ENCODE measurements at places on chromosomes 13 and 19.

- no peak for ATAC-seq
These were observed 217.9 kb downstream of the VWA8 start for GRCh38 chr13:41742917-41743552.

DNA sequence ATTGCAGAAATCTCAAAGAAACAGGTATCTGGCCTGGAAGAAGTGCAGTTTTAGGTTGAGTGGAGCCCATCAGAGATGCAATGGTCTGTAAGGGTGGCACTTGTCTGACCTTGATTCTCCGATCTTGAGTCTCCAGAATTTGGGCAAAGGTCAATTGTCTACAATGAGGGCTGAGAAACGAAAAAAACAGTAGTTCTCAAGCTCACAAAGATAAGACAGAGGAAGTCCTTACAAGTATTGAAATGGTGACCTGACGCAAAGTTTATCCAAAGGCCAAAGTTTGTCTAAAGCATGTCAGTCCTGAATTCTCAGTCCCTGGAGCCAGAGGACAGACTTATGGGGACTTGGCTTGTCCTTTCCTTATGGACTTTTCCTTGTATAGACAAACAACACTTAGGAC is 40.3 kb downstream of the CYSLTR2 start:
- ATAC-seq, result no peak

DNA sequence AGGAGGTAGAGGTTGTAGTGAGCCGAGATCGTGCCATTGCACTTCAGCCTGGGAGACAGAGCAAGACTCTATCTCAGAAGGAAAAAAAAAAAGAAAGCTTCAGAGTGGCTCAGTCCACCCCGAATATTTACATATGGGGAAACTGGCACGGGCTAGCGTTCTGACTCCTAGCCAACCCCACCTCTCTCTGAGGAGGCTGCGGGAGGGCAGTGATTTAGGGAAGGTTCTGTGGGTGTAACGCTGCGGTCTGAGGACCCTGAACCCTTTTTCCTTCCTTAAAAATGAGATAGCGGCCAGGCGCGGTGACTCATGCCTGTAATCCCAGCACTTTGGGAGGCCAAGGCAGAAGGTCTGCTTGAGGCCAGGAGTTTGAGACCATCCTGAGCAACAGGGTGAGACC is 5.0 kb downstream of the LRRC25 start:
- ATAC-seq, result peak; percentile 53

- ATAC-seq, result no peak
These were observed 5.2 kb upstream of the ATP1A3 start for GRCh38 chr19:41999071-41999877.

- peak; percentile 70 for ATAC-seq
These were observed 60.4 kb downstream of the ADGRE1 start for GRCh38 chr19:6947745-6948144.

GRCh38 chr19:17074634-17075034 is 618 bp downstream of the HAUS8 start:
- ATAC-seq, result peak; percentile 1

- ATAC-seq, result no peak
These were observed 2053.6 kb upstream of the PRR20A start for GRCh38 chr13:55087085-55087484.

DNA sequence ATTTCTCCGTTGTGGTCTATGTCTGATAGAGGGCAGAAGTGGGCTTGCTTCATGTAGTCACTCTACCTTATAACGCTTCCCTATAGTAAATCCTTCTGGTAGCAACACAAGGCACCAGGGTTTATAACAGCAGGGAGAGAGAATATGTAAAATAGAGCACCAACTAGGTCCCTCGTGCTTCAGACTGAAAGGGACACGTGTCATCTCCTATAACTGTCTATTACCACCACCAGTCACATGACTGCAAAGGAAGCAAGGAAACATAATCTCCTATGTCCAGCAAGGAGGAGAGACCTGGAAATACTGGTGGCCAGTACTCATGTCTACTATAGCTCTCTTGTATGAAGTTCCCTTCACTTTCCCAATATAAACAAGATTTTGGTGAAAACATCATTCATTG is 79.2 kb downstream of the SLAIN1 start:
- ATAC-seq, result no peak

DNA sequence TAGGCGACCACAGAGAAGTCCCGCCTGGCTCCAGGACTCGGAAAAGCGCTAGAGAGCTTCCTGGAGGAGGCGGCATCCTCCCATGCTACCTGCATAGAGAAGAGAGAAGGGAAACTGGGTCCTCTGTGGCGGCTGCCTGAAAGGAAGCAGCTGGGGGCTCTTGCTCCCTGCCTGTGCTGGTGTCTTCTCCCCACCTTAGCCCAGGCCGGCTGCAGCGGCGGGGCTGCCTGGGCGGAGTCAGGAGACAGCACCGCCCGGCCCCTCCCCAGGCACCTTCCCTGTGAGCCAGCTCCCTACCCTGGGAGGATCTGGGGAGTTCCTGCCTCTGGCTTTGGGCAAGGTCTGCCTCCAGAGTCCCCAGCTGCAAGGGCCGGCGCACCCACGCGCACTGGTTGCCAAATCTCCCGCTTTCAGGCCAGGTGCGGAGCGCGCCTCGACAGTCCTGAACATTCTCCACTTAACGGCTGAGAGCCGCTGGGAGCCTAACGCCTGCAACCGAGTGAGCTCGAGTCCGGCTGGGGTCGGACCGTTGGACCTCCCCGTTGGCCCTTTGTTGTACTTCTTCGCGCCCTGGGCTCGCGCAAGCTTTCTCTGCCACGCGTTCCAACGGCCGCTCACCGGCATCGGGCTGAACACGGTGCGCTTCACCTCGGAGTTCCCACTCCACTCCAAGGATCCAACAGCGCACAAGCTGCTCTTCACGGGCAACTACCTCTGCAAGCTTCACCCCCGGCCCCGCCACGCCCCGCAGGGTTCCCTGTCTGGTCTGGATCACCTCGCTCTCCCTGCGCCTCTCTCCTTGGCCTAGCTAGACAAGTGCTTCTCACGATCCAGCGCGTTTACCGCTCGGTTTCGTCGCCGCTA is 21.8 kb upstream of the ZNF30 start:
- ATAC-seq, result no peak

GRCh38 chr19:32976223-32976805 is 4.3 kb downstream of the FAAP24 start:
- ATAC-seq, result no peak

GRCh38 chr13:64480211-64480610 is 2749.9 kb downstream of the PCDH9 start:
- ATAC-seq, result no peak

- ATAC-seq, result no peak
These were observed 583 bp upstream of the ZNF480 start for GRCh38 chr19:52296400-52296772.

- ATAC-seq, result no peak
These were observed 48.6 kb upstream of the POSTN start for GRCh38 chr13:37647031-37647650.

DNA sequence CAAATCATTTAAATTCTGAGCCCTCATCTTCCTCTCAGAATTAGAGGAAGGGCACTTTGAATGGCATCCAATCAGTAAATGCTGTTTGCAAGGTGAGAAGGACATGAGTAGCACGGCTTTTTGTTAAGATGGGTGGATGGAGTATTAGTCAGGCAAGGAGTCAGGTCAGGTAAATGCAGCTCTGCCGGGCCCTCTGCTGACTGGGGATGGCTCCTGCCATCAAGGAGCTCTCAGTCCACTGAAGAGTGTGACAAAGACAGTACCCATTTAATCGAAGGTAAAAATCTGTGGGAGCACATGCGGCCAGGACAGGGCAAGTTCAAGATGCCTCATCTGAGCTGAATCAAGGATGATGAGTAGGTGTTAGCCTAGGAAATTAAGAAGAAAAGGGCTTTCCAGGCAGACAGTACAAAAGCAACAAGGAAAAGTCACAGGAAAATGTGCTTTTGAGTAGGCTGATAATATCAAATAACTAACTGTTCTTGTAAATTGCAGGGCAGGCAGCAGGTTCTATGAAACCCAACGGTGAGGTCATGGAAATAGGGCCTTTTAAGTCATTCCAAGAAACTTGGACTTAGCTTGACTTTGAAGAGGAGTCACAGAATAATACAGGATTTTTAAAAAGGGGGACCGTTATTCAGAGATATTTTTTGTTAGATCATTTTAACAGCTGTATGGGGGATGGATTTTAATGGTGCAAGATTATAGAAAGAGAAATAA is 670.5 kb upstream of the ARGLU1 start:
- no peak for ATAC-seq

GRCh38 chr13:27765650-27766049 is 26.6 kb upstream of the GSX1 start:
- no peak for ATAC-seq

- no peak for ATAC-seq
These were observed 36.8 kb downstream of the VSTM2B start for GRCh38 chr19:29562299-29563297.

- no peak for ATAC-seq
These were observed 3.6 kb downstream of the POP4 start for GRCh38 chr19:29609636-29610035.

DNA sequence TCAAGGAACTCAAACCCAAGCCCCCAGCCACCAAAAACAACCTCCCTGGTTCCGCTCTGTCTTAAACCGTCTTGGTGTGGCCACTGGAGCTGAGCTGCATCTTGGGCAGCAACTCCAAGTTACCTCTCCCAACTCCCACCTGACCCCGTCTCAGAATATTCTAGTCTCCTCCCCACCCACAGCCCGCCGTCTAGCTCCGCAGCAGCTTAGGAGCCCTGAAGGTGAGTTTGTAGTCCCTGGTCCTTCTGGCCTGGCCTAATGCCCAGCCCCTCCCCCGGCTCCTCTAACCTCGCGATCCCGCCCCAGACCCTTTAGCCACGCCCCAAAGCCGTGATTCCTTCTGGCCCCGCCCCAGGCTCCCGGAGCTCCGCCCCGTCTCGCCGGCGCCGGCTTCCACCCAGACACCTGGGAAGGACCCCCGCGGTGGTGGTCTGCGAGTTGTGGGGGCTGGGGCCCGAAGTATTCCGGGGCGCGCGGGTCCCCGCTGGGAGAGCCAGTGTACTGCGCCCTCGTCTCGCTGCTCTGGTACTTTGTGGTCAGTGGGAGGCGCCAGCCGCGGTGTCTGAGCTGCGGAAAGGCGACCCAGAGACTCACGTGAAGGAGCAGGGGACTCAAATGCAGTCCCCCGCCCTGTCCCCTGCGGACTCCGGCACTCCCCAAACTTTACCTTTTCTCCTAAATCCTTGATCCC is 2.5 kb upstream of the LHB start:
- ATAC-seq, result peak; percentile 49

- no peak for ATAC-seq
These were observed 2.3 kb downstream of the ARHGAP35 start for GRCh38 chr19:46862974-46863632.

GRCh38 chr13:109792416-109793059 is 6.2 kb upstream of the IRS2 start:
- no peak for ATAC-seq

- ATAC-seq, result no peak
These were observed 6.0 kb downstream of the SIGLEC11 start for GRCh38 chr19:49954933-49955332.

DNA sequence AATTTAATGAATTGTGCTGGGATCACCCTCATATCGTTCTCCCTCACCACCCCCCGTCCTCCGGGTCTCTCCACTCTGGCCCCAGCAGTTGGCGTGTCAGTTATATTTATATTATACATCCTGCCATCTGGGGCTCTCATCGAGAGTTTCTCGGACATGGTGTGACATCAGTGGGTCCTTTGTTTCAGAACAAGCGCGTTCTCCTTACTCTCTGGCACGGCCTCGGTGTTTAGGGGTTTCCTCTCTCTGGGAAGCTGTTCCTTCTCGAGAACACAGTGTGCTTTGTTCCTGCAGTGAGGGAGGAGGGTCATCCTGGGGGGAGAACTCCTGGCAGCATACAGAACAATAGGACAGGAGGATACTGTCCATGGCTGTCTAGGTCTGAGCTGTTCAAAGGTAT is 9.8 kb upstream of the MCF2L start:
- no peak for ATAC-seq

- no peak for ATAC-seq
These were observed 826 bp upstream of the BSG start for GRCh38 chr19:571566-571974.

DNA sequence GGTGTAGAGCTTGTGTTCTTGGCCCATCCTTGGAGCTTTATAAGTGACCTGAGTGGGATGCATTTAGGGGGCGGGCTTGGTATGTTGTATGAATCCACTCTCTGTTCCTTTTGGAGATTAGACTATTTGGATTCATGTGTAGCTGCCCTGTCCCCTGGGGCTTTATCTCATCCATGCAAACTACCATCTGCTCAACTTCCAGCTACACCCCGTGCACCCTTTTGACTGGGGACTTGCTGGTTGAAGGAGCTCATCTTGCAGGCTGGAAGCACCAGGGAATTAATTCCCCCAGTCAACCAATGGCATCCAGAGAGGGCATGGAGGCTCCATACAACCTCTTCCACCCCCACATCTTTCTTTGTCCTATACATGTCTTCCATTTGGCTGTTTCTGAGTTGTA is 6.1 kb downstream of the CLEC4M start:
- no peak for ATAC-seq

Measured in stimulated activated memory B cell treated with anti-CD40 and anti-IgM and Interleukin-4, amounts not matched to agents 10 μg/mL and 1 μg/mL and 100 μg/mL, for 72 hours (primary cell).